ENCODE measurements at places on chromosomes 12 and 14. TPM values are rescaled to one million over a fixed set of nuclear protein-coding genes. Genes with fewer than 3 reads are reported as not detected.

Gene GARIN6
- total RNA-seq = not detected

DNA sequence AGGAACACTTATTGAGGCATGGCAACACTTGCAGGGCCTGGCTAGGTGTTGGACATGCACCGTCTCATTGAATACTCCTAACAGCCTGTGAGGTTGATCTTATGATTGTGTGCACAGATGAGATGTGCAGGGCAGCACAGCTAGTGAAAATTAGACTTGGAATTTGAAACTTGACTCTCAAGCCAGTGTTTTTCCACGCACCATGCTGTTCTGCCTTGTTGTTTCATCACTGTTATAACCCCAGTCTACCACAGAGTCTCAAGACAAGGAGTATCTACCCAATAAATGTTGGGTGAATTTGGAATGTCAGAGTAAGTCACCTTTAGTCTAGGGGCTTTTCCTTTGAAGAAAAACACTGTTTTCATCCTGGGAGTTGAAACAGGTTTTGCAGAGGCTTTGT is 55.8 kb upstream of the LRIG3 start:
- no peak overlapping the region for H3K27ac ChIP-seq
- H3K27me3 ChIP-seq = no peaks in the 10 kb centered on the region
- DNase-seq = no peak
- H3K36me3 ChIP-seq = no peaks in the 10 kb centered on the region
- no peaks in the 10 kb centered on the region for H3K4me1 ChIP-seq

DNA sequence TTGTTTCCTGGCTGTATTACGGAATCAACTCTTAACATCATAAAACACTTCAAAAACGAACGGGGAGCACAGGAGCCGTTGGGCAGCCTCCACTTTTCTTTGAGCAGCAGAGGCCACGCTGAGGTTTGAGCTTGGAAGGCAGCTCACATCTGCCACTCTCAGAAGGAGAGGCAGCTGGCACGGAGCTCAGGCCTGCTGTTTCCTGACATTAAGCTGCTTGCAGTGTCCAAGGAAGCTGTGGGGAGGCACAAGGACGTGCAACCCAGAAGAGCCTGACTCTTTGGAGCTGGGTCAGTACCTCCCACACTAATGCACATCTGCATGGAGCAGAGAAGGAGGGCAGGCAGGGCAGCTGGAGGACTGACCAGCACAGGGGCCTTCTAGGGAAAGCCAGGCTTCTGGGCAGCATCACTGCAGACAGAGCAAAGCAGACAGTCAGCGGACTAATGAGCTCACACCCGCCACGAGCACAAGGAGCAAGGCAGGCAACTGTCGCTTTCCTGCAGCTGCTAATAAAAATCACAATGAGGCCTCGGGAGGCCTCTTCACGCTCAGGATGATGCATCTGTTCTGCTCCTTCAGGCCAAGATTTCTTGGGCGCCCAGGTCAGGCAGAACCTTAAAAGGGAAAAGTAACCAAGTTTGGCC is 211.1 kb downstream of the GLT1D1 start:
- no peak for DNase-seq
- no peak overlapping the region for H3K27ac ChIP-seq
- H3K4me1 ChIP-seq = no peaks in the 10 kb centered on the region
- no peak overlapping the region for H3K4me3 ChIP-seq

DNA sequence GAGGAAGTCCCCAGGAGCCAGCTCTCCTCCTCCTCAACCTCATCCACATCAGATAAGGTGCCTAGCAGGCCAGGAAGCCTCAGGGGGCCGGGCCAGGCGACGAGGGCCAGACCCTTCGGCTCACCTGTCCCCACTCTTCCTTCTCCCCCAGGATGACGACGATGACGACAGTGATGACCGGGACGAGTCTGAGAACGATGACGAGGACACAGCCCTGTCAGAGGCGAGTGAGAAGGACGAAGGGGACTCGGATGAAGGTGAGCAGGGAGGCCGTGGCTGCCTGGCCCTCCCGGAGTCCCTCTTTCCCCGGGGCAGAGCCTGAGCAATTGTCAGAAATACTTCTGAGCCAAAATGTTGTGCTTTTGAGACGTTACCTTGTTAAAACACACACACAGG is 13.8 kb downstream of the SETD1B start:
- no peak for DNase-seq
- no peak overlapping the region for H3K27ac ChIP-seq
- H3K4me1 ChIP-seq = peaks cover 18% of the 10 kb centered on the region

GRCh38 chr12:66206141-66206540 is 17.1 kb downstream of the IRAK3 start:
- peaks cover 19% of the 10 kb centered on the region for H3K4me1 ChIP-seq
- H3K36me3 ChIP-seq = no peaks in the 10 kb centered on the region
- H3K27me3 ChIP-seq = peaks cover 9% of the 10 kb centered on the region
- no peak for DNase-seq
